Renal cortical epithelial cell (primary cell): ENCODE measurements at places on chromosomes 4 and X. TPM values are rescaled to one million over a fixed set of nuclear protein-coding genes. Genes with fewer than 3 reads are reported as not detected.
A peak's percentile ranks its signal among the peaks of the same experiment; 100 is the strongest.

GRCh38 chrX:10021461-10022272 lies 54.5 kb downstream of the CLDN34 start:
- no peak for DNase-seq

DNA sequence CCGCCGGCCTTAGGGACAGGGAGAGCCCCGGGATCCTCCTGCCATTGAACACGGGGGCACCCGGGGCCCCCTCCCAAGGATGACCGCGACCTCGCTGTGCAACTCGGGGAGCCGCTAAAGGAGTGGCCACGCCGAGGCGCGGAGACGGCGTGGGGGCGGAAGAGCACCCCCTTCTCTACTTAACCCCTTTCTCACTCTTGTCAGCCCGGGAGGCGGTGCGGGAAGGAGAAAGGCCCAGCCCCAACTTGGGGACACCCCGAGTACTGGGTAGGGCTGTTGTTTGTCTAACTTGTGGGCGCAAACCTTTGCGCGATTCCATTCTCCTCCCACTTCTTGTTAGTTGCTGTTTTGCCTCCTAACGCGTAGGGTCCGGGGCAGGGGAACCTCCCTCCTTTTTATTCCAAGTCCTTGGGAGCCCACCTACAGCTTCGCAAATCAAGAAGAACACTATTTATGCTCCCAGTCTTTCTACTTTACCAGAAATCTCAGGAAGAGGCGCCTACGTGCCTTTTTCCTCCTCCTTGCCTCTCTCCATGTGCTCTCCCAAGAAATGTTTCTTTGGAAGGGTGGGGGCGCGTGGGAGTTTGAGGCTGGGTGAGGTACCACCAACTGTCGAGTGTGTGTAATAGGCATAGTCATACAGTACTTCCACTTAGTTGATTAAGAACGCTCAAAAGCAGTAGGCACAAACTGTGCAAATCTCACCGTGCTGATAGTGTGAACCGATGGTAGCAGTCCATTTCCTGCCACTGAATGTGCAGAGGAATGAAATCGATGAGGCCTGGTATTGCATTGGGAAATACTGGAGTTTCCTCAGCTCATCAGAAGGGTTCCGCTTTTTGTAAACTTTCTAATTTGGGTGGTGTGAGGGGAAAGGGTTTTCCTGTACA lies 813 bp downstream of the DIAPH2 start:
- DNase-seq, result peak; percentile 41

DNA sequence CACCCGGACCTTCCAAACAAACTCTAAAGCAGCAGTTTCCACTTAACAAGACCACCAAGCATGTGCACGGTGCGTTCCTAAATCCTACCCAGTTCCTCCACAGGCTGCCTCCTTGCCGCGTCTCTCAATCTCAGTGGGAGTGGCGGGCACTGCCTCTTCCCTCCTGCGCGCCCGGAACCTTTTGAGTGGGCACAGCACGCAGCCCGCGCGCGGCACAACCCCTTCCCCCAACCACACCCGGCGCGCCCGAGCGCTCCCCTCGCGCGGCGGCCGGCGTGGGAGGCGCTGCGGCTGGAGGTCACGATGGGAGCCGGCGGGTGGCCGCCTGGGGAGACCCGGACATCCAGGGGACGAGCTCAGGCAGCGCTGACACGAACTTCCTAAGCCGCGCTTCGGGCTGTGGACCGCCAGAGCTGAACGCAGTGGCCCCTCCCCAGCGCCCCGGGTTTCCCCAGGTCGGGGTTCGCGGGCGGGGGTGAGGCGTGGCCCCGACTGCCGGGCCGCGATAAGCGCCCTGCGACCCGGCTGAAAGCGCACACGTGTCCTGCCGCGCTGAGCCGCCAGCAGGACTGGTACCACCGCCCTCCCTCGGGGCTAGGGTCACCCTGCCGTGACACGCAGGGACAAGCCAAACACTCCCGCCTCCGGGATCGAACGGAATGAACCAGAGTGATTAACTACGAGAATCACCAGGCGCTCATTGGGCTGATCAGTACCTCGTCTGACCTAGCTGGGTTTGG lies at the start of gene ABCG2:
ABCG2 (minus strand) TSS at position 151 of the 740 bp plus-strand sequence. CDS start 18,644 bp downstream, outside the sequence.
- peak; percentile 42 for DNase-seq

DNA sequence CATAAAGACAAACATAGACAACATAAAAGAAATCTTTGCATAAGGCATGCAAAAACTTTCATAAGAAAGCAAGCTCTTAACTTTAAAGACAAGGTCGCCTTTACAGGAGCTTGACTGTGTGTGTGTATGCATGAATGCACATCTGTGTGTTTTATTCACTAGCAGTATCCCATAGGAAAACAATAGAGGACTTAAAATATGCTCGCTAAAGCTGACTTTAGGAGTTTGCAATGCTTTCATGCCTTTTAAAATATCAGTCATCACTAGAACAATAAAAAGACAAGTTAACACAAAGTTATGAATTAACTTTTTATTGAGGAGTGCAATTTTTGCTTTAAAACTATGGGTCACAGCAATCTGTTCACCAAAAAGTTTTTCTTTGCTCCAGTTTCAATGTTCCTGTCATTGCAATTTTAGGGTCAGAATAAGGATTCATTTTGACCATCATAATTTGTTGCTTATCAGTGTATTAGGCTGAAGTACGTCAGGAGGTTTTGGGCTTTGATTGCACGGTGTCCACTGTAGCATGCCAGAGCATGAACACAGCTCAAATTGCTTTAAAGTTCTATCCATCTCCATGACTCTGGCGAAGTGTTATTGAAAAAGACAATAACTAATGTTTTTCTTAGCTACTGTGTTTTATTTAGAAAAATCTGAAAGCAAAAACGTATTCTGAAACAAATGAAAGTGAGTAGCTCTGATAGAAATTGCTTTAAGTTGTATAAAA lies 36.9 kb downstream of the ANXA10 start:
- DNase-seq, result peak; percentile 30

RXFP1 gene
- total RNA-seq, result 0.10 TPM in 1 of 2 replicates, not detected in the other
